Activated T-cell treated with anti-CD3 and anti-CD28 coated beads, Interleukin-2, amount 50 U/mL, for 48 hours (primary cell): ENCODE measurements at places on chromosomes 5 and 9.

GRCh38 chr5:124741711-124742496, 4.5 kb downstream of the ZNF608 start:
- no peak for DNase-seq

- DNase-seq, result no peak
Observed at GRCh38 chr5:31944684-31945445, 229.3 kb downstream of the GOLPH3 start.

GRCh38 chr9:83570359-83570758, 32.2 kb upstream of the FRMD3 start:
- no peak for DNase-seq

- DNase-seq, result no peak
Observed at GRCh38 chr5:83341815-83342334, 129.7 kb upstream of the VCAN start.

DNA sequence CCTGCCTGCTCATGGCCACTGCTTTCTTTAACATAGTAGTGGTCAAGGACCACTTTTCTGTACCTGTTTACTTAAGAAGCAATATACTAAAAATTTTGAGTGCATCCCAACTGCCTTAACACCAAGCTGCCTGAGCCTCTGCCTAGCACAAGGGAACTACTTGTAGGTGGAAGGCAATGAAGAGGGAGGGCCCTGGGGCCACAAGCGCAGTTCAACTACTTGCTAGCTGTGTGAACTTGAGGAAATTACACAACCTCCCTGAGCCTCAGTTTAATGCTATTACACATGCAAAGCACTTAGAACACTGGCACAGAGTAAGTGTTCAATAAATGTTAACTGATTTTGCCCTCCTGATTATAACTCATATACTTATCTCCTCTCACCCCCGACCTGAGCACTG, 6.3 kb downstream of the ARL15 start:
- DNase-seq, result no peak

- DNase-seq, result no peak
Observed at GRCh38 chr9:69317081-69317480, 7.9 kb upstream of the ENTREP1 start.

DNA sequence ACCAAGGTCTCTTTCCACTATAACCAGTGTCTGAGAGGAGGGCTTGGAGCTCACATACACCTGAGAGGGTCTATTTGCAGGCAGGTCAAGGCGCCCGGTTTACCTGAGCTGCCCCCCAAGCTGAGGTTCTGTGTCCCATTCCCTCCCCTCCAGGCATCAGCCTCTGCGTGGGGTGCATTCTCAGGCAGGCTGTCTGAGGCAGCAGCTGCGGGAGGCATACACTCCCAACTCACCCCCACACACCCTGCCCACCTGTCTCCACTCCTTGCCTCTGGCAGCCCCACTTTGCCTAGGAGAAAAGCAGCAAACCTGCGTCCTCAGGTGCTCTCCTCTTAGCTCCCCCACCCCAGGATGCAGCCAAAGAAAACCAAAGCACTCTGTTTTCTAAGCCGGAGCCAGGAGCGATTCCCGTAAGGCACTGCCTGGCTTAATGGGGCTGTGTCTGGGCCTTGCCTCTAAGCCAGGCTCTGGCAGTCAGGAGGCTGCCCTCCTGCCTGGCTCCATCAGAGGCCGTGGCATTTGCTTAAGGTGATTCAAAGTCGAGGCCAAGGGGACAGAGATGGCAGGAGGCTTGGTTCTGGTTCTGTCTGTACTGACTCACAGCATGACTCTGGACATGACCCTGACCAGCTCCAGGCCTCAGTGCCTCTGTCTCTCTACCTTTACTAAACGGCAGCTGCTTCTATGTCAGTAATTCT, 139.2 kb upstream of the TRIM32 start:
- DNase-seq, result no peak

GRCh38 chr9:86766912-86767311, 180.4 kb downstream of the GAS1 start:
- DNase-seq, result no peak

DNA sequence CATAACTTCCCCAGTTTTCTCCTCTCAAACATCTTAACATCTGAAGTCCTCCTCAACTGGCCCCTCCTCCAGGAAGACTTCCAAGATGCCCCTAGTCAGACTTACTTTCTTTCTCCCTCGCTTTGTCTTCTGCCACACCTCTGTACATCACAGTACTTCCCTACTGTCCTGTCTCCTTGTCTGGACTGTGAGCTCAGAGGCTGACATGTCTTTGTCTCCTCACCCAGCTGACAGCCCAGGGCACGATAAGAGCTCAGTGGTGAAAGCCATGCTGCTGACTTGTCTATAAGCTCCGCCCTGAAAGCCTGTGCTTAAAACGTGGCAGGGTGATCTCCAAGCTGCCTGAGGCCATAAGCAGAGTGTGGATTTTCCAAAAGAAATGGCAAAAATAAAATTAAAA, 33.0 kb upstream of the SLC25A51 start:
- DNase-seq, result no peak

GRCh38 chr9:17017931-17018491, 116.8 kb upstream of the CNTLN start:
- no peak for DNase-seq

GRCh38 chr9:136045595-136046553, 49.2 kb downstream of the NACC2 start:
- no peak for DNase-seq

GRCh38 chr5:137888863-137889759, at the start of gene PKD2L2:
Gene PKD2L2 (plus strand): TSS chr5:137889457. CDS start chr5:137889492, 35 bp downstream.
- DNase-seq, result peak; percentile 86

- DNase-seq, result no peak
Observed at GRCh38 chr5:6059137-6059800, 319.1 kb downstream of the MED10 start.

GRCh38 chr5:59020611-59021285, 437.9 kb downstream of the RAB3C start:
- peak; percentile 50 for DNase-seq

- DNase-seq, result peak; percentile 78
Observed at GRCh38 chr5:132099076-132099748, 25.6 kb downstream of the CSF2 start.

- DNase-seq, result peak; percentile 15
Observed at GRCh38 chr5:157164521-157164920, 1.5 kb downstream of the GARIN3 start.

DNA sequence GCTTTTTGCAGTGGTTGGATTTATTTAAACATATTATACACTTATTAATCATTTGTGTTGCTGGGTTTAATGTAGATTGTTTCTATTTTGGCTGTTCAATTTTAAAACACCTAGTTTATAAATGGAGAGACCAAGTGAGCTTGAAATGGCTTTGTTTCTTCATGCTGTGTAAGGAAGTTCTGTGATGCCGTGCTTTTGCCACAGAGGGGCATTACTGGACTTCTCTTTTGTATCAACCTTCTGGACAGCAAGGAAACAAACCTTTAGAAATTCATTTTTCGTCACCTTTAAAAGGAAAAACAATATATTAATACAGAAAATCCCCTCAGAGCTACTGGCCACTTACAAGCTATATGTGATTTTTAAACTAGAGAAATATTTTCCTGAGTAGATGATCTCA, 81.9 kb downstream of the DMRTA1 start:
- DNase-seq, result no peak

- DNase-seq, result no peak
Observed at GRCh38 chr5:119820608-119821007, 191.2 kb downstream of the FAM170A start.

DNA sequence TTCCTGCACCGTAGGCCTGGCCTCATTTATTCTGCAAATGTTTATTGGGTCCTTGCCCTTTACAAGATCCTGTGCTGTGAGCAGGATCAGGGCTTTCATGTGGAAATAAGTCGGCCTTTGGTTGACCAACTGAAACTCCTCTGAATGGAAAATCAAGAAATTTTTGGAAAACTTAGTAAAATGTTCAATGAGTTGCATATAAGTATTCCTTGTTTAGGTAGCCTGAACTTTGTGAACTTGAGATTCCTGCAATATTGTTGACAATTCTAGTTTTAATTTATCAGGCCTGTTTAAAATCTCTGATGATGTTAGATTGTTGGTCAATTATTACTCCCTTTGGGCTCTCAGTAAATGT, 1.1 kb downstream of the MAML1 start:
- no peak for DNase-seq

GRCh38 chr9:33946779-33947535, 101.7 kb downstream of the UBAP2 start:
- no peak for DNase-seq

DNA sequence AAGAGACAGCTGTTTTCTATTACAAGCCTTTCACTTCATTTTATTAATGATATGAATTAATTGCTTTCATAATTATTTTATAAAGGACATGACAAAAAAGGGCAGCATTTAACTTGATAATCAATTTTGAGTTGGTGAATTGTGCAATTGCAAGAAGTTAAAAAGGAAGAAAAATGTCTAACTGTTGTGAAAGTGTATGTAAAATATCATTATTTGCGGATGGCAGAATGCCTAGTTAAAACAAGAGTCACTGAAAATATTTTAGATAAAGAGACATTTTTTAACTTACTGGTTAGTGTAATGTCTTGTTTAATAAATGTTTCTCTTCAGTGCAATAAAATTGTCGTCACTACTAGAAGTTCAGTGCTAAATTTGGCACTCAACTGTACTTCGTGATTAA, 57.6 kb upstream of the HTR4 start:
- no peak for DNase-seq

DNA sequence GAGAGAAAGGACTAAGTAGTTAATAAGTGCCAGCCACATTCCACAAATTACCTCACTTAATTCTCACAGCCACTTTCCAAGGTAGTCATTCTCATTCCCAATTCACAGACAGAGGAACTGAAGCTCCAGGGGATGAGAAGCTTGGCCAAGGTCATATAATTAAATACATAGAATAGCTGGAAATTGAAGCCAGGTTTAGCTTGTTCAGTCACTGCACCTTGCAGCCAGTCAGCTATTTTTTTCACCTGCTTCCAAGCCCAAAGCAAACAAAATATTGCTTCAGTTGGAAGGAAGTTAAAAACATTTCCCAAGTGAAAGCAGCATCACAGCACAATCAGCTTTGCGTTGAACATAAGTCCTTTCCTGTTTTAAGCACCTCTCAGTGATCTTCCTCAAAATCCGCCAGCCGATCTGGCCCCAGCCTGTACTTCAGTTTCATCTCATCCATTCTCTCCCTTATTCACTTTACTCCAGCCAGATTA, 4.8 kb downstream of the ALDH1A1 start:
- no peak for DNase-seq

- DNase-seq, result no peak
Observed at GRCh38 chr5:27406020-27406419, 367.6 kb upstream of the CDH9 start.

GRCh38 chr9:23933348-23933747, 107.3 kb upstream of the ELAVL2 start:
- DNase-seq, result no peak

DNA sequence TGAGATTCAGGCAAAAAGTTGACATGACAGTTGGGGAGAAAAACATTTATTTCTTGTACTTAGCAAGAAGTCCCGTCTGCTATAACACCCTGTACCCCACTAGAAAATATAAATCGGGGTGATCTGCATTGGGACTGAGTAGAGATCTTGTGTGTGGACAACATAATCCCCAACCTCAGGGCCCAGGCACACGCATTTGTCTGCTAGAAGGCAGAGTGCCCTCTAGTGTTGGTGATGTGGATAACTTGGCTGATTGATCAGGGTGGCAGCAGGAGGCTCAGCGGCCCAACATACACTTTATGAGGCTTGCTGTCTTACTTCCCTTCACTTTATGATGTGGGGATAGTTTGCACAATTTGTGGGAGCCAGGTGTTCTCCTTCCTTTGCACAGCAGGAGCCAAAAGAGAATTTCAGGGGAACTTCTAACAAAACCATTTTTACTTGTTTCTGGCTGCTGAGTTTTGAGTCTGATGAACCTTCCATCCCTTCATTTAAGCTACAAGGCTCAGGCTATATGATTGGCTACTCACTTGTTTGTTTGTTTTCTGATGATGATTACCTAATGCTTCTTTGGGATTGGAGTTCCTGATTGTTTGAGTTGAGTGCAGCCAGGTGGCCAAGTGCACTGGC, 263.2 kb downstream of the DMAC1 start:
- DNase-seq, result peak; percentile 46
